CD4-positive, alpha-beta T cell treated with Interleukin-21 for 1 hour (primary cell): ENCODE measurements at places on chromosomes 1 and 21.
A peak's percentile ranks its signal among the peaks of the same experiment; 100 is the strongest.

- DNase-seq: peak; percentile 67
Observed at GRCh38 chr1:67194209-67194863, 28.1 kb downstream of the IL23R start.

DNA sequence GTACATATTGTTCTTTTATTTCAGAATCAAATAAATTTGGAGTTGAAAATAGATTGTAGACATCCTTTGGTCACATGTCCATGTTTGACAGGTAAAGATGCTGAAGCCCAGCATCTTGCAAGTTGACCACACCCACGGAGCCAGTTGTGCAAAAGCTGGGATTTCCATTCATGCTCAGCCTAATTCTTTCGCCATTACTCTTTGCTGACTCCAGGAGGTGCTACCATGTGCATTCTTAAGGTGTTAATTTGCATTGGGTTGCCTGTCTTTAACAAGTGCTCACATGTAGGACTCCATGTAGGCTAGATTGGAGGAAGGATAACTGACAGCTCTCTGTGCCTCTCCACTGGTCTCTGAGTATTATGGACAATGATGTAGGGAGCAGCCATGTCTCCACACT, 660.7 kb downstream of the LMO4 start:
- DNase-seq: no peak

DNA sequence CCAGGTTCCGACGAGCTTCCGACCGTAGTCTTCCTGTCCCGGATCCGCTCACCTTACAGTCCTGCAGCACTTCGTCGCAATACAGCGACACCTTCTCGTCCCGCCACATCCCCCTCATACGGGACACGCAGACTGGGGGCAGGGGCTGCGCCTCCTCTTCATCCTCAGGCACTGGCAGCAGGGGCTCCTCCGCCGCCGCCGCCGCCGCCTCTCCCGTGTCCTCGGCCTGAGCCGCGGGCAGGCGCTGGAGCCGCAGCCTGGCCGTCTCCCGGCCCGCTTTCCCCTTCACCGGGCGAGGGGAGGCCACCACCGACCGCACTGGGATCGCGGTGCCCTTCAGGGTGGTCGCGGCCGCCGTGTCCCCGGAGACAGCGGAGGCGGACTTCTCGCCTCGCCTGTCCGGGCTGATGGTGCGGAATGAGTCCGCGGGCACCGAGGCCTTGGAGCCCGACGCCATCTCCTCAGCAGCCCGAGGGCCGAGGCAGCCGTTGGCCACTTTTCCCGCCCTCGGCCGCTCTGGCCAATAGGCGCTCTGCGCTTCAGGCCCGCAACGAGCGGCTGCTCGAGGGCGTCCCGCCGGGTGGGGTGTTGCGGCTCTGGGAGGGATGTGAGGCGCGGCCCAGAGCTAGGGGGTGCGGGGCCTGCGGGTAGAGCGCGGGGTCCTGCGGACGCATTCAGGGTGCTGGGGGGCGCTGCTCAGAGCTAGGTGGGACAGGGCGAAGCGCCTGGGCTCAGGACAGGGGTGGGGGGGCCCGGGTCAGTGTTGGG, at the start of gene SHCBP1L:
TSS of gene SHCBP1L (minus strand) at position 490 of the 768 bp plus-strand sequence. CDS start at position 457, 33 bp downstream.
- no peak for DNase-seq

- no peak for DNase-seq
Observed at GRCh38 chr1:31361607-31362006, 11.3 kb downstream of the FABP3 start.

- no peak for DNase-seq
Observed at GRCh38 chr1:8538502-8538901, 220.6 kb downstream of the SLC45A1 start.

- no peak for DNase-seq
Observed at GRCh38 chr1:62897788-62898187, 113.9 kb downstream of the ATG4C start.

DNA sequence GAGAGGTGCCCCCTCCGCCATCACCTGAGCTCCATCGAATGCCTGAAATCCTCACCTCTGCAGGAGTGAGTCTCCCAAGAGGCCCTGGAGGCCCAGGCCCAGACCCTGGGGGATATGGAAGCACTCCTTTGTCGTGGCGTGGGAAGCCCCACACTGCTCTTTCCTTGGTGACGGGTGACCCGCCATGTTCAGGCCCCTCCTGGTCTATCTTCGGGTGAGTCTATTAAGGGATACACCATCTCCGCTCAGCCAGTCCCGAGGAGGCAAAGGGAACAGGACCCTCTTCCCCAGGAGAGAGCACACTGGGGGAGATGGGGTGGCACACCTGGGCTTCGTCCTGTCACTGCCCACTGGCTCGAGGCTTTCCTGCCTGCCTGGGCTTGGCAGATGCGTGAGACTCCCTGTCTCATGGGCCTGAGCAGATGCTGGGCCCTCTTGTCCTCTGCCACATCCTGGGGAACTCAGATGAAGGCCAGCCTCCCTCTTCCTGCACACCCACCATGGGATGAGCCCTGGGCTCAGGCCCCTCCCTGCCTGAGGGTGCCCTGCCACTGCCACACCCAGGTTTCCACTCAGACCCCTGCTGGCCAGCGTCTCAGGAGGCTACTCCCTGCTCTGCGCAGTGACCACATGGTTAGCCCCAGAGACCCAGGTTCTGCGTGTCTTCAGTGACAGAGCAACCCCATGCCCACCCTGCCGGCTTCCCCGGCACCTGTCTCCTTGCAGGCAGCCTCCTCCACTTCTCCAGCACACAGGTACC, 3.8 kb upstream of the NPHP4 start:
- no peak for DNase-seq

GRCh38 chr1:17553975-17554700, 14.6 kb downstream of the ARHGEF10L start:
- no peak for DNase-seq

DNA sequence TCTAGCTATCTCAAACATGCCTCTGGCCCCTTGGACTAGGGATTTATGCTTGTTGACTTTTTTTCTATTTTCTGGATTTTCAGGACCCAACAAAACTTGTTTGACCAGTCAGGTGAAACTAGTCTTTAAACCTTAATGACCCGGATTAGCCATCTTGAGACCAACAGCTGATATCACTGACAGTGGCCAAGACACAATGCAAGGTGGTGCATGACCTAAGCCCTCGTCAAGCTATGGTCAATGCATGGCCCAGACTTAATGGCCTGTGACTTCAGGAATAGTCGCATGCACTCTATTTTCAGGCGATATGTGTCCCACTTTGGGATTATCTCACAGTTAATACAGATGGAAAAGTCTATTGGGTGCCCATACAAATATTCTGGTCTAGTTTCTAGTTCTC, 190.4 kb downstream of the ZBTB18 start:
- DNase-seq: no peak

GRCh38 chr1:43898981-43899380, 34.6 kb upstream of the ARTN start:
- DNase-seq: no peak

- DNase-seq: no peak
Observed at GRCh38 chr1:68101829-68102228, 51.4 kb upstream of the DIRAS3 start.

GRCh38 chr21:35015435-35016024, 33.6 kb downstream of the RUNX1 start:
- peak; percentile 19 for DNase-seq

- DNase-seq: no peak
Observed at GRCh38 chr1:22566161-22566560, 2.9 kb downstream of the EPHA8 start.

DNA sequence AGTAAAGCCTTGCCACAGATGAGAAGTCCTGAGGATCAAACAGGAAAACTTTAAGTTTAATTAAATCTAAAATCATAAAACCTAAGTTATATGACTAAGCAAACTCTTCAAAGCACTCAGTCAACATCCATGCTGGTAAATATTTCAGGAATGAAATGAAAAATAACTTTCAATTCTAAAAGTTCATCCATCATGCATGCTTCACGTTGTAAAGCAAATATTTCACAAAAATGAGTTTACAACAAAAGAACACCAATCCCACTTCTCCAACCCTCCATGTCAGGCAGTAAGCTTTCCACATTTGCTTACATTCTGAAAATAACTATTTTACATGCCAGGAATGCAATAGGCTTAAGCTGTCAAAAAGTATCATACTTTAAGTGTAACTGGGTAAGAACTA, 16.8 kb downstream of the APP start:
- DNase-seq: no peak

GRCh38 chr21:36608897-36609225, 90.1 kb upstream of the SIM2 start:
- DNase-seq: no peak

DNA sequence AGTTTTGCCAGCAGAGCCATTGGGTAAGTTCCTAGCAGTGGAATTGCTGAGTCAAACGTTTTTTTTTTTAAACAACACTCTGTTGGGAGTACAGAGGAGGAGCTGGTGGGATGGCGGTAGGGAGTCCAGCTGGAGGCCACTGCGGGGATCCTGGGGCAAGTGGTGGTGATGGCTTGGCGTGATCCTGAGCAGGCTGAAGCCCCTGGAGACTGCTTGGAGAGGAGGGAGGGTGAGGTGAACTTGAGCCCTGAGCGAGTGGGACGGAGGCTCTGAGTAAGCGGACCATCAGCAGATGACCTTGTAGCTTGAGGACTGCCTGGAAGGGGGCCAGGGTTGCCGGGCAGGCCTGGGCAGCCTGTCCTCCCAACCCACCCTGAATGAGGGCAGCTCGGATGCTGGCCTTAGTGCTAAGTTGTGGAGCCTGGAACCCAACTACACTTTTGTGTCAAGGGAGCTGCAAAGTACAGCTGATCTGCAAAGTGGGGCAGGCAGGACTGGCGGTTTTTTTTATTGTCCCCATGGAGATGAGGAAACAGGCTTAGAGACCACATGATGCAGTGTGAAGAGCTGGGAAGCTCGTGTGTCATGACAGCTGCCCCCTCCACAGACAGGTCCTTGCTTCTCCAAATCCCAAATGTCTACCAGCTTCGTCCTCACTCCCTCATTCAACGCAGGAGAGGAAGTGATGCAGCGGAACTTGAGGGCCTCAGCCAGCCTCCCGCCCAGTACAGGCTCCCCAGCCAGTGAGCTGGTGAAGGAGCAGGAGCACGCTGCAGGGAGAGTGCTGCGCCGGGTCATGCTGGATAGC, 20.2 kb downstream of the MRPL37 start:
- DNase-seq: no peak

- DNase-seq: no peak
Observed at GRCh38 chr1:61132176-61132638, 49.8 kb downstream of the NFIA start.

DNA sequence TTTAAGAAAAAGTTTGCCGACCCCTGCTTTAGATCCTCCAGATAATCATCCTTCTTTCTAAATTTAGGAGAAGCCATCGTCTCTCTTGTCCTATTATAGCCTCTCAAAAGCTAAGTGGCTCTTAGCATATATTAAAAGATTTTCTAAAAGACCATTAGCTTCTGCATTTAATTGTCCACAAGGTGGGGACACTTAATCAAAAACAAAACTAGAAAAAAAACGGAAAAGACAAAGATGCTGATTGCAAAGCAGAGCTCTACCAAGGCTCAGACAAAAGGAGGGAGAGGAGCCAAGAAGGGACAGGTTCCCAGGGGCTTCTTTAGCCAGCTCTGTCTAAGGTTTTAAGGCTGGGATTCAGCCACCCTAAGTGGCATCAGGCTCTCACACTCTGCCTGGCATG, 128.3 kb upstream of the HMGB4 start:
- no peak for DNase-seq

DNA sequence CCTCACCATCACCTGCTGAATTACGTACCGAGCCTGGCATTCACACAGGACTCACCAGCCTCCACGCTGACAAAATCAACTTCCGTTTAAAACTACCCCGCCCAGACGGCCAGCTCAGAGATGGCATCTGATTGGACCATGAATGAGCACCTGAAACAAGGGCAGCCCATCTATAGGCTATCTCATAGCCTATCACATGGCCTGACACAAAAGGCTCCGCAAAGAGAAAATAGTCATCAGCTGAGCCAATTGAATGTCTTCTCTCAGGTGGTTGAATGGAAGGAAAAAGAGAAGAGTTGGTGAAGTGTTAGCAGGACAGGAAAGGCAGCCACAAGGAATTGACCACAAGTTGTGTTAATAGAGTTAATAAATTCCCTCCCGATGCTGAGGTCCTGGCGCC, 50.6 kb upstream of the ZC3H12A start:
- DNase-seq: no peak

GRCh38 chr1:213776969-213777368, 210.8 kb upstream of the PROX1 start:
- no peak for DNase-seq

DNA sequence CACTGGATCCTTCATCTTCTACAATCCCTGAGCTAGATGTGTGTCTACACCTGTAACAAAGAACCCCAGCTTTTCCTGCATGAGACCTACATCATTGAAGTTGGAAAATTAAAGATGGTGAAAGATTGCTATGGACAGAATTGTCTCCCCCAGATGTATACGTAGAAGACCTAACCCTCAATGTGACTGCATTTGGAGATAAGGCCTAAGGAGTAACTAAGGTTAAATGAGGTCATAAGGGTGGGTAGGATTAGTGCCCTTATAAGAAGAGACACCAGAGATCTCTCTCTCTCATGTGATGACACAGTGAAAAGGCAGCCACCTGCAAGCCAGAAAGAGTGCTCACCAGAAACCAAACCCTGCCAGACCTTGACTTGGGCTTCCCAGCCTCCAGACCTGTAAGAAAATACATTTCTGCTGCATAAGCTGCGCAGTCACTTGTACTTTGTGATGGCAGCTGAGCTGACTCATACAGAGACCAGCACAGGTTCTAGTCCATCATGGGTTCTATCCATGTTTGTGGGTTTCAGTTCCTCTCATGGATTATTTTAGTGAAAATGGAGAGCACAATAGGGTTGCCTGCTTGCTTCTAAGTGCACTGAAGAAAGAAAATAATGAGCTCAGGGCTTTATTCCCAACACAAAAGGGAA, 180.8 kb downstream of the TPR start:
- no peak for DNase-seq

DNA sequence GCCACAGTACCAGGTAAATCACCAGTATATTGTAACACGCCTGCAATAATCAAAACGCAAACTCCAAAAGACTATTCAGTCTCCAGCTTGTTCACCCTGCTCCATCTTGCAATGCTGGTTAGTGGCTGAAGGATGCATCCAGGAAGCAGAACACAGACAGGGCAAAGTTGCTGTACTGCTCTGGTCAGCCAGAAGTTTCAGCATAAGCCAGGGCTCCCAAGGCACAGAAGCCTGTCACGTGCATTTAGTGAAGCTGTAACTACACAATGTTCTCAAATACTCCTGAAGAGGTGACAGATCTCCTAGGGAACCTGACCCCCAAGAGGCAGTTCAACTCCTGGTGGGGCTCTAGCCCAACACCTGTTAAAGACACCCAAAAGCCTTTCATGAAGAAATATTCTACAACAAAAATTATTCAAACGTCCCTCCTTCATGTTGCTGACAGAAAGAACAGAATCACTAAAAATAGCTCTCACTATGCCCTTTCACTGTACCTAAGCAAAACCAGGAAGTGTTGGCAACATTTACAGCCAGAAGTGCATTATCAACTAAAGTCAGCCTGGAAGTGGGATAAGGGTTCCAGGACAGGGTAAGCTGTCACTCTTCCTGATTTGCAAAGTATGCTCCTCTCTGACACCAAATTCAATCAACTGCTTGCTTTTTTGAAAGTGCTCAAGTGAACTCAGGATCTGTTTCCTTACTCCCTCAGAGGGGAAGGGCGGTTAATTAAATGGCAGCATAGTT, 52.1 kb downstream of the SLC35D1 start:
- no peak for DNase-seq

- DNase-seq: no peak
Observed at GRCh38 chr1:95252422-95252821, 18.4 kb downstream of the RWDD3 start.

- DNase-seq: no peak
Observed at GRCh38 chr1:21667348-21668231, 1.6 kb downstream of the RAP1GAP start.
